ENCODE measurements at places on chromosomes 5 and 9.

- no peak for DNase-seq
Measured at GRCh38 chr5:36056422-36056821, 10.3 kb downstream of the UGT3A2 start.

GRCh38 chr5:143304836-143305475 is 98.5 kb downstream of the NR3C1 start:
- DNase-seq, result no peak

DNA sequence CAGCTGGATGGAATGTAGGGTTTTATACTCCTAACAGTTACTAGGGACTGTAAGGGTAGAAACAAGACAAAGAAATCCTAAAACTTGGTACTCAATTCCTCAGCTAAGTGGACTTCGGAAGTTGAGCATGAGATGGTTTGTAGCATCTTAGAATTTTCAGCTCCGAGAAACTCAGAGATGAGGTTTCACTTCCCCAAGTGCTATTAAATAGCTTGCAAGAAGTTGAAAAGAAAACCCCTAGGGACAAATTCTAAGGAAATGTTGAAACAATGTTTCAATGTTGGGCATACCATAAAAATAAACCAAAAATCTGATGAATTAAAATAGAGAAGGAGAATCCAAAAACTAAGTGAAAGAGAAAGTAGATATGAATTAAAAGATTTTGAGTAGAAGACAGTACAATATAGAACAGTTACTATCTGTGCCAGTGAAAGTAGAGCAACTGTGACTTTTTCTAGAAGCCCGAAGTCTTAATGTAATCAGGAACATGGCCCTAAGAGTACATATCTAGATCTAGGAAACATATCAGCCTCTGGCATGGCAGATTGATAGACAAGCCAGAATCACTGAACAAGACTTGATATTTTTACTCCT is 308.6 kb upstream of the RGMB start:
- no peak for DNase-seq

DNA sequence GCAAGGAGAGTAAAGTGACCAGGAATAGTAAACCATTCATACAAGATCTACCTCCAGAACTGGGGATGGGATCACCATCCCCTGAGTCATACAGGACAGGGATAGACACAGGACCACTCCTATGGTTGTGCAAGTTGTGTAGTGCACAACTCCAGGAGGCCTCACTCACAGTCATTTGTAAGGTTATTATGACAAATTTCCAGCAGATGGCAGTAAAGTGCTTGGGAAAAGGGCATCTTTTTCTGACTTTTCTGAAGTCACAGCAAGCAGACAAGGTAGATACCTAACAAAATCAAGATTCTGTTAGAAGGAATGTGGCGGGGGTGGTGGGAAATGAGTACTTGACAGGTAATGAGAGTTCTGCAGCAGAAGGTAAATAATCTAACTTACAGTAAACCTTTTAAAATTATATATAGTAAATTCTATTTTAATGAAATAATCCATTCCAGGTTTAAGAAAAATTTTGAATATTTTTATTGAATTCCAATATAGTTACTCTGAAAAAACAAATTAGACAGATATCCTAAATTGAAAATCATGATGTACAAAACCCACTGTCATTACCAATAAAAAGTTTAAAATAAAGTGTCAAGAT is 16.7 kb upstream of the KIF27 start:
- DNase-seq, result peak; percentile 51

DNA sequence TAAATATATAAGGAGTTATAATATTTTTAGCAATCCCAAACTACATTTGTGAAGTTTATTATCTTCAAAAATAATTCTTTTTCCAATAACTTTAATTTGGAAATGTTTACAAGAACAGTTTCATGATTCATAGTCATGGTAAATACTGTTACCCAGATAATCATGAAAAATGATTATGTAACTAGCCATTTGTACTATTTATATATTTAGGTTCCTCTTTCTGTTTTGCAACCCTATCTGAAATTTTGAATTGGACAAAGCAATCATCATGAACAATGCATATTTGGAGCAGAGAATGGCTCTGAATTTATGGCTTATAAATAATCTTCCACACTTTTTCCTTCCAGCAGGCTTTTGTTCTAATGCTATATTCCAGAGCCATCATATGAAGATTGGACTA is 499.7 kb downstream of the SLCO4C1 start:
- DNase-seq, result no peak
